ENCODE measurements at places on chromosomes 5 and 9. TPM values are rescaled to one million over a fixed set of nuclear protein-coding genes. Genes with fewer than 3 reads are reported as not detected.

GRCh38 chr5:91281401-91281800, 101.7 kb downstream of the ARRDC3 start:
- no peak for DNase-seq

DNA sequence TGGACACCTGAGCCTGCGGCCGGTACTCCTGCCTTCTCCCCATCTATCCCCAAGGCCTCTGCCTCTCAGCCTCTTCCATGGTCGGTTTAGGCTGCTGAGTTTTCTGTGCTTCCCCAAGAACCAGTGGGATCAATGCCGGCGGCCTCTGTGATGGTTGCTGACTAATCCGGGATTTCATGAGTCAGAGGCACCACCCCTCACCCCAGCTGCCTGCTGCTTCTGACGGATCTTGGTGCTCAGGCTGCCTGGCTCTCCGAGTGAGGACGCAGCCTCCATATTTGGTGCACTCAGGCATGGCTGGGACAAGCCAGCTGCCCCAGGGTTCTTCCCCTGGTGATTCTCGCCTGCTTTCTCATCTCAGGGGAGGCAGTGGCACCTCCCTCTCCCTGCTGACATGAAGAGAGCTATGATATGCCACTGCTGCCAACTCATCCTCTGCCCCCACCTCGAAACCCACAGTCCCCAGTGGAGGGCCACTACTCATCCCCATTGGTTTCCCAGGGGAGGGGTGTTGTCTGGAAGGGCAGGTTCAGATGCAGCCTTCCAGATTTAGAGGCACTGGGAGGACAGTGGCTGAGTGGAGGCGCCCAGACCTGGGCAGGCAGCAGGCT, 3.3 kb upstream of the MAN1B1 start:
- DNase-seq: peak; percentile 95

Gene DMGDH
- total RNA-seq: 1.7 TPM

DNA sequence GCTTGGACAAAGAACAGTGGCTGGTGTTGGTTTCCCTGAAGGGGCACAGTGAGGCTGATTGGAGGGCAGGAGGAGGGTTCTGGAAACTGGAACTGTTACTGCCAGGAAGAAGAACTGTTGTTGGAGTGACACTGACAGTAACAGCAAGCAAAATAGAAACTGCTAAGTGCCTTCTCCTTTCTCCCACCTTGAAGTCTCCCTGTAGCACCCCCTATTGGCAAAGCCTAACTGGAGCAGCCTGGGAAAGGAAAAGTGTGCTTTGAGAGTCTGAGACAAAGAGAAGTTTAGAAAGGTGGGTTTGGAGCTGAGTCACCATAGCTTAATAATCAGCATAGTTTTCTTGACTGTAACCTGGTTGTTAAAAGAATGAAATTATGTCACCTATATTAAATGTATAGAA, 2.5 kb upstream of the TMEM174 start:
- no peak for DNase-seq

DNA sequence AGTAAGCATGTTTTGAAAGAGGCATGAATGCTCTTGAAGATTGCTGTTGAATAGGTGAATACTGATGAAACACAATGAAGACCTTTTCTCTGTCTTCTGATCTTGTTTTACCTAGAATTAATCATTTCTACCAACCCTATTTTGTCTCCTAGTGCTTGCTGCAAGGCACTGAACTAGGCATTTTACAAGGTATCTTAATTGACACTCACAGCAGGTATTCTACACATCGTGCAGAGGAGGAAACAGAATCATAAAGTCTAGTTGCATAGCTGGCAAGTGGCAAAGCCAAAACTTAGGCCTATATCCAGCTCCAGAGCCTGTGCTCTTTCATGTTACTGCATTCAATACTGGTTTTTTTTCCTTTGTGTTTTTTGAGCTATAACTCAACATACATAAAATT, 50.7 kb downstream of the CTNNA1 start:
- no peak for DNase-seq

- DNase-seq: no peak
Observed at GRCh38 chr5:126508251-126508961, 85.2 kb downstream of the GRAMD2B start.

DNA sequence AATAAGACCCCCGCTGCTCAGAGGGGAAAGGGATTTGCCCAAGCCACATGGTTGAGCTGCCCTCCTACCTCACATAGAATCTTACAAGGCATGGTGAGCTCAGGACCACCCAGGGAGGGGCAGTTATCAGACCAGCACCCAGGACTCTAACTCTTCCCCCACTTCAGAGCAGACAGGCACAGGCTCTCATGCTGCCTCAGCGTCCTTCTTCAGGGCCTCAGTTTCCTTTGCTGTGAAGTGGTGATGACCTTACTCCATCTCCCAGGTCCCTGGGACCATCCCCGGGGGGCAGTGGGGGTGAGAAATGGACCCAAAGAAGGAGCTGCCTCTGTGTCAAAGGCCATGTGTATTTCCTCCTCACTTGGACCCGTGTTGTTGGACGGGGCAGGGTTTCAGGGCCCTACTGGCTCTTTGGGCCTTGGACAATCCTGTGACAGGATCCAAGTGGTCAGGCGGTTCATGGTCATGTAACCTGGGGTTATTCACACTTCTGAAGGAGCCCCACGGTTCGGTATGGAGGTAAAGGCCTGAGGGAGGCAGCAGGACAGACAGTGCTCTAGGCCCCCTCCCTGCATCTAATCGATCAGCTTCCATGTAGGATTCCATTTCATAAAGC, 31.7 kb upstream of the CSF1R start:
- peak; percentile 67 for DNase-seq

DNA sequence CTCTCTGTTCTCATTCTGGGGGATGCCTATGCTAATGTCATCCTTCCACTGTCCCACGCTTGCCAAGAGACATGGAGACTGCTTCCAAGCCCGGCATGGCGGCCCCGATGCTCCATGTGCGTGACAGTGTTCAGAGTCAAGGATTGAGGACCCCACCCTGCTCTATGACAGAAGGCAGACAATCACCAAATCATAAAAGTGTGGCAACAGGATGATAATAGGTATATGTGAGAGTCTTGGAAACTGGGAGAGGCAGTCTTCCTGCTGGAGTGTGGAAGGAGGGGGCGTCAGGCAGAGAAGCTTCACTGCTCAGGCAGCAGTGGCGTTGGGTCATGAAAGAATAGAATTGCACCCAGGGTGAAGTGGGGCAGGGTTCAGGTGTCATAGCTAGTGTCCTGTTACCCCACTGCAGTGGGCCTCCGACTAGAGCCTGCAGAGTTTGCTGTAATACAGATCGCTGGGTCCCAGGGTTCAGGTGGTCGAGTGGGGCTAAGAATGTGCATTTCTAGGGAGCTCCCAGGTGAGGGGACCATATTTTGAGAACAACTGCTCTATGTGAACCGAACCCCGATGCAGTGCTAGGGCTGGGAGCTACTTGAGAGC, 12.5 kb upstream of the GADD45G start:
- DNase-seq: no peak

Gene SLC34A1
- total RNA-seq: not detected

Gene PTPRD
- total RNA-seq: 51.2 TPM

DNA sequence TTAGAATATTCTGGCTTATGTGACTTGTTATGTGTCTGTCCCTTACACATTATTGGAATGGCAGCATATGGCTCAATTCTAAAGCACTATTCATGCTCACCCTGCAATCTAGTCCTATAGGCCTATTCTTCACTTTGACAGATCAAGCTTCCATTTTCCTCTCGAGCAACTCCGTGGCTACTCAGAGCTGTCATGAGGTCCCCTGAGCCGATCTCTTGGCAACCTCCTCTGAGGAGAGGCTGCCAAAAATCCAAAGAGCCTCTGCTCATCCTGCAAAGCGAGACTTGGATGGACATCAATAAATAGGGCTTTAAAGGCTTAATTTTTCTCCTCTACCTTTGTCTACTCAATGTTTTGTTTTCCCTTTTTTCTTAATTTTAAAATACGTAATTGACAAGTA, 163.8 kb downstream of the GABRB2 start:
- DNase-seq: no peak

DNA sequence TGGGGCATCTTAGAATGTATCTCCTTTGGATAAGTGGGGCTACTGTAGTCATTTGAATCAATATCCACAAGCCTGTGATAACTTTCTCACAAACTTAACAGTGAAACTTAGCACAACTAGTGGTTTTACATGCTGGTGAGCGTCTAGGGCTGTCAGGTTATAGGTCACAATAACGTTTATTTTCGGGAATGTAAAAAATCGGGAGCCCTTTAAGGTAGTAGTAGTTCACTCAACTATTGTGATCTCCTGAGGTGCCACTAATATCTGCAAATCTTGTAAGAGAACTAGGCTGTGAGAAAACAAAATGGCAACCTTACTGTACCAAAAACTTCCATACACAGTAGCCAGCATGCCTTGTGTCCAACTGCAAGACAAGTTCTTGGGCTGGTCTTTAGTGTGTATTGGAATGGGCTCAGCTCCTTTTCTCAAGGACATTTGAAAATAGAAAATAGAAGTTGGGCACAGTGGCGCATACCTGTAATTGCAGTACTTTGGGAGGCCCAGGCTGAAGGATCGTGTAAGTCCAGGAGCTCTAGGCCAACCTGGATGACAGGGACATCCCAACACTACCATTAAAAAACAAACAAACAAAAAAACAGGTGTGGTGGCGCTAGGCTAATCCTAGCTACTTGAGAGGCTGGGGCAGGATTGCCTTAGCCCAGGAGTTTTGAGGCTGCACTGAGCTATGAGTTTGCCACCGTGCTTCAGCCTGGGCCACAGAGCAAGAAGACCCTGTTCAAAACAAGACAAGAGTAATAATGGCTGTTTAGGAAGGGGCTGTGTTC, 5.2 kb upstream of the PKN3 start:
- DNase-seq: peak; percentile 5

Gene TLN1
- total RNA-seq: 816 TPM

Gene CDC20B
- not detected for total RNA-seq

DNA sequence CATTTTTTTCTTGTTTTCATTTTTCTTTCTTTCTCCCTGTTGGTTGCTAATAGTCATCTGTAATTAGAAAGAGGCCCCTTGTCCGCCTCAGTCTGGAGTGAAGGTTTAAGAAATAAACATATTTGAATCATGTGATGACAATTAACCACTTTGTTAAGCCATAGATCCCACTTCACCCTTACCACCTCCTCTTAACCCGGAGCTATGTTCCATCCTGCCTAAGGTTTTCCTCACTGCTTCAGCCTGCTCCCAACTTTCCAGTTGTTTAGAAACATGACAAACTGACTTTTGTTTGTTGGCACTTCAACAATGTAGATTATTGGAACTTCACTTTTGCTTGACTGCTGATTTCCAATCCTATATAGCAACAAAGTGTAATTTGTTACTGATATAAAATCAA, 37.4 kb upstream of the SSBP2 start:
- no peak for DNase-seq

Gene FRMD3
- total RNA-seq: 5.1 TPM

DNA sequence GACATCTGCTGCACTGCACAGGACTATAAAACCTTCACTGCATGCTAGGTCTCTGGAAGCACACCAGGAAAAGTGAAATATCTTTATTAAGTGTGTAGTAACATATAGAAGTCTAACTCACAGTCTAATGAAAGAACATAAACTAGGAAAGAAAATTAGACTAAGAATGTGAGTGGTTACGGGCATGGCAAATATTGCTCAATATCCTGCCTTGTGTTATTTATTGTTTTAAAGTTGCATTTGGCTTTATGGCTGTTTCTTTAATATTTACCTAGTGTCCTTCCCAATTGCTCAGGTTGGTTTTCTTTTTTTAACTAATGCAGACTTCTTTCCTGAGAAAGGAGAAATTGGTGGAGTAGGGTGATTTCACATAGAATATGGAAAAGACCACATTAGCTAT, 342.4 kb downstream of the KIAA0825 start:
- DNase-seq: no peak

Gene ERCC8
- total RNA-seq: 12.2 TPM

Gene RNF183
- total RNA-seq: not detected

GRCh38 chr5:133556551-133556950, 55.8 kb downstream of the FSTL4 start:
- no peak for DNase-seq

Gene TJP2
- 83.5 TPM for total RNA-seq

Gene GTF2H2
- total RNA-seq: 20.7 TPM

GRCh38 chr5:92460505-92460904, 1077.4 kb upstream of the ARRDC3 start:
- no peak for DNase-seq

Gene FOXD4L5
- total RNA-seq: not detected

DNA sequence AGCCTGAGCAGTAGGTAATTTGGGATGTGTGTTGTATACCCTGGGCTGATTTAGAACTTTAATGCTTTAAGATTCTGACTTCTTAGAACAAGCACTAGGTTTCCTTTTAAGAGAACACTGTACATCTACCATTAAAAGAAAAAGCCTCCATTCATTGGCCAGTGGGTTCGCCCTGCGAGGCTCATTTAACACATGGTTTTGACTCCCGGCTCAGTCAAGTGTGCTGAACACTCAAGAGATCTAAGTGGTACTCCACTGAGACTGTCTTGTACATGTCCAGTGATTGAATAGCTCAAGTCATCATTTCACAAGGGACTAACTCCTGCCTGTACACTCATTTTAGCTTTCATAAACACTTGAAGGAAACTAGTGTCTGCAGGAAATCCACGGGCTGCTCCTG, 3.9 kb downstream of the FUBP3 start:
- DNase-seq: no peak

GRCh38 chr5:80266566-80266965, 10.7 kb upstream of the SERINC5 start:
- no peak for DNase-seq

GRCh38 chr5:81209869-81210493, 23.1 kb upstream of the CKMT2 start:
- DNase-seq: no peak

Gene RUSC2
- 64.2 TPM for total RNA-seq

DNA sequence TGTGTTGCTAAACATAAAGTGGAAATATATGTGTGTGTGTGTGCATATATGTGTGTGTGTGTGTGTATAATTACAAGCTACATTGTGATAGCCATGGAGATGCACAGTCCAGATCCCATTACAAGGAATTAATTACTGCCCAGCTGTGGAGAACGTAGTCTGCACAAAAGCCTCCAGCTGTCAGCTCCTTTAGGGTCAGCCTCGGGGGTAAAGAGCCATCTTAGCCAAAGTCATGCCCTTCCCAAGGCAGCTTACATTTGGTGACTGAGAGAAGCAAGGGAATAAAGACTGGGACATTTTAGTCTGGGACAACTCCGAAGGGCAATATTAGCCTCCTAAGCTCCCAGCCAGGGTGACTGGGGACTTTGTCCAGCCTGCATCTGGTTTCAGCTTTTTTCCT, 21.9 kb upstream of the FOCAD start:
- DNase-seq: no peak

DNA sequence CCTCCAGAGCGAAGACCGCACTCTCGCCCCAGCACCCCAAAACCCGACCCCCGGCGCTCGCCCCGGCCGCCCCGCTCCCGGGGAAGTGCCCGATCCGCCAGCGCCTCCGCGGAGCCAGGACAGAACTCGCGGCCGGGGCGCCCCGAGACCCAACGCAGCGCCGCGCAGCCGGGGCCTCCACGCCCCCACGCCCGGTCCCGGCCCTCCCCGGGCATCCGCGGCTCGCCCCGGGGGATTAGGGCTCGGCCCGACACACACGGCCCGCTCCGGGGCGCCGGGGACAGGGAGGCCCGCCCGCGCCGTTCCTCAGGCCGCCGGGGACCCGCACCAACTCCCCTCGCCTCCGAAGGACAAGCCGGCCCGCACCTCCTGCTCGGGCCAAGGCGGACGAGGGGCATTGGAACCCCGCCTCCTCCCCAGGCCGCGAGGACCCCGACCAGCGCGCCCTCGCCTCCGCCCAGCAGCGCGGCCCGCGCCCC, 544 bp downstream of the FNBP1 start:
- DNase-seq: peak; percentile 83
